NCI-H2081 treated with DMSO at 0.1 percent for 48 hours (cell line): ENCODE measurements at places on chromosomes 2 and 18.

DNA sequence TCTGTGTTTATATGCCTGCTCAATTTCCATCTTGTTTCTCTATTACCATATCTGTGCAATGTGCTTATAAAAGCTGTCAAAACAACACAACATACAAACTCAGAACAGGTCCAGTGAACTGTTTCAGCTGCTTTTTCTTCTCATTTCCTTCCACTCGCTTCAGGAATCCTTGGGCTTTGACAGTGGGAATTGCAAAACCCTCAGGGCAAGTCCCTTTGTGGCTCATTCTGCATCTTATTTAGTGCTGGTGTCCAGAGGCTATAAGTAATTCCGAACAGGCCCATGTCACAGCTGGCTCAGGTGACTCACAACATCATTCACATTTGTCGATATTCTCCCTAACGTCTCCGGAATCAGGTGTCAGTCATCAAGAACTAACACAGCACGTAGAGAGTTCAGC lies 309.9 kb upstream of the ZNF521 start:
- no peak for DNase-seq

GRCh38 chr18:5309888-5310470 lies 14.5 kb upstream of the ZBTB14 start:
- no peak for DNase-seq

DNA sequence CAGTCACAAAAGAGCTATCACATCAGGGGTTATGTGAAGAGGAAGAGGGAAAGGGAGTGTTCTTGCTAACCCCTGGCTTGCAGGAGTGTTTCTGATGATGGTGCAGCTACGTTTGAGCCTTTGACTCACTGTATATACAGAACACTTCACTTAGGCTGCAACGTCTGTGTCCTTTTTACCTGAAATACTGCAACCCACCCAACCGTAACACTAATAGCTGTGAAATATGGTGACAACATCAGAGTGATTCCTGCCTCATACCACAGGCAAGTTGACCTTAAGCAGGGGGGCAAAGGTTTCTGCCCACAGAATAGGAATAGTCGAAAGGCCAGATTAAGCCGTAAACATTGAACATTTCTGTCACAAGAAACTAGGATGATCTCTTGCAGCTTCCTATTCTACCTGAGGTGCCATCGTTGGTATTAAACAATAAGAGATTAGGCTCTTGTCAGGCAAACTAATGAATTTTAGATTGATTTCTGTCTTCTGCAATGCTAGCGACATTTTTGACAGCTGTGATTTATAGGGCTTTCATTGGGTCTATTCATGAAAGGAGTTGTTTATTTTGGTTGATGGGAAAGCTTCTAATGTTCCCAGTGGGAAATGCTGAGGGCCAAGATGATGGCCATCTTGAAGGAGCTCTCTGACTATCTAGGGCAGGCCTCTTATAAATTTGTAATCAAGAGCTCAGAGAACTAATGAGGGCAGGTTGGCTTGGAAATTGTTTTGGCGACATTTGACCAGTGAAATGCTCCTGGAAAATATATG lies 316.8 kb downstream of the PIK3C3 start:
- no peak for DNase-seq

- DNase-seq = no peak
Measured at GRCh38 chr2:15729709-15730544, 138.3 kb downstream of the DDX1 start.

DNA sequence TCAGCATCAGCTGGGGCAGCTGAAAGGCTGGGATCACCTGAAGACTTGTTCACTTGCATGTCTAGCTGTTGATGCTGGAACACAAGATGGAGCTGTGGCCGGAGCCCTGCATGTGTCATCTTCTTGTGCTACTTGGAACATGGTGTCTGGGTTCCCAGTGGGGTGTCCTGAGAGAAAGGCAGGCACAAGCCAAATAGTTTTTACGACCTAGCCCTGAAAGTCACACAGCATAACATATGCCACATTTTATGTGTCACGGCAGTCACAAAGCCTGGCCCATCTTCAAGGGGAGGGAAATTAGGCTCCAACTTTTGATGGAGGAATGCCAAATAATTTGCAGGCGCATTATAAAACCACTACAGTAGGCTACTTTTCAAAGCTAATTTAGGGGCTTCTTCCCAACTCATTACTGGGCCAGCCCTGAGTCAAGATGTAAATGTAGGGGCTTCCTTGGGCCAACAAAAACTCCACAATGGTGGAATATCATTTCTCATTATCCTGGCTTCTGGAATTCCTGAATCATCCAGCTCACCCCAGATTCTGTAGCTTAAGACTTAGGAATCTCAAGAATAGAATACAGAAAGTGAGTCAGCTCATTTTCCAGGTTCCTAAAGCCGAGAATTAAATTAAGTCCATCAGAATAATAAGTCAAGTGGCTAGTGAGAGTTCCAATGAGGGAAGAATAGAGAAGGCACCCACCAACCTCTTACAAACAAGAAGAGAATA lies 543.0 kb downstream of the TNS1 start:
- DNase-seq = no peak

DNA sequence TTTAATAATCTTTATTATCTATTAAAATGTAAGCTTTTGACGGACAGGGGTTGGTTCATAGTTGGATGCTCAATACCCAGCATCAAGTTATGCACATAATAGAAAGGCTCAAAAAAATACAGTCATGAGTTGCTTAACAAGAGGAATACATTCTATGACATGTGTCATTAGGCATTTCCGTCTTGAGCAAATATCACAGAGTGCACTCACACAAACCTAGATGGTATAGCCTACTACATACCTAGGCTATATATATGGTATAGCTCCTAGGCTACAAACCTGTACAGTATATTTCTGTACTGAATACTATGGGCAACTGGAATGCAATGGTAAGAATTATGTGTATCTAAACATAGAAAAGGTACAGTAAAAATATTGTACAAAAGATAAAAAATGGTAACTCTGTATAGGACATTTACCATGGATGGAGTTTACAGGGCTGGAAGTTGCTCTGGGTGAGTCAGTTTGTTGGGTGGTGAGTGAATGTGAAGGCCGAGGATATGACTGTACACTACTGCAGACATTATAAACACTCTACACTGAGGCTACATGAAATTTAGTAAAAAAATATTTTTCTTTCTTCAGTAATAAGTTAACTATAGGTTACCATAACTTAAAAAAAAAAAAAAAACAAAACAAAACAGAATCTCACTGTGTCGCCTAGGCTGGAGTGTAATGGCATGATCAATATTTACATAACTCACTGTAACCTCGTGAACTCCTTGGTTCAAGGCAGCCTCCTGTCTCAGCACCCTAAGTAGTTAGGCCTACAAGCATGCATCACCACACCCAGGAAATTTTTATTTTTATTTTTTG lies 201.2 kb downstream of the NBAS start:
- no peak for DNase-seq

- DNase-seq = no peak
Measured at GRCh38 chr2:95323347-95324155, 26.4 kb downstream of the KCNIP3 start.

- no peak for DNase-seq
Measured at GRCh38 chr2:41954304-41955291, 93.2 kb upstream of the PKDCC start.

DNA sequence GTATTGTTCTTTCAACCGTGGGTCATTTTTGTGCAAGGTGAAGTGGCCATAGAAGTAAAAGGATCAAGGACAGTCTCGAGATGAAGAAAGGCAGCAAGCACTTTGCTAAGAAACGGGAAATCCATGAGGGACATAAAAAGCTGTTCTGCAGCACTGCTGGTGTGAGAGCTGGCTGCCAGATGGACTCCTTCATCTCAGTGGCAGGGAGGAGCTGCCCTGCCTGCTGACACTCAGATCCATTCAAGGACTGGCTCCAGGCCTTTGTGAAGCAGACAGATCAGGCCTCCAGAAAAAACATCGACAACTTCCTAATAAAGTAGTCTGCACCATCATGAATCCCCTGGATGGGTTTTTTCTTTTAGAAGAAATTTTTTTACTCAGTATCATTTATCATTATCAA lies 29.5 kb downstream of the RMC1 start:
- no peak for DNase-seq

GRCh38 chr2:168449419-168449818 lies 6.7 kb upstream of the CERS6 start:
- no peak for DNase-seq

DNA sequence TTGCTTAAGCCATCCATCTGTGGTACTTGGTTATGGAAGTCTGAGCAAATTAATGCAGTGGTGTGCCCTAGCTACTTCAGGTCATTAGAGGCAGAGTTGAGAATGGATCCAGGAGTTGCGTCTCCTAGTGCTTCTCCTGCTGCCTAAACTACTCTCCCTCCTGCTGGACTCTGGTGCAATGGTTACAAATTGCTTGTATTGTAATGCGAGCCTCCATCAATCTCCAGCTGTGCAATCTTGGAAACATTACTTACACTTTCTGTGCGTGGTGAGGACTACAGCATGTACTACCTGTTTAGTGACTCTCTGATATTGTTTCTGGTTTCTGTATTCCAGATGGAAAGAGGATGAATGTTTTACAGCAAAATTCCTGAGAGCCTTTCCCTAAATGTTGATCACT lies 119.0 kb upstream of the CYRIA start:
- no peak for DNase-seq

GRCh38 chr2:231810905-231811304 lies 24.7 kb downstream of the COPS7B start:
- DNase-seq = no peak

DNA sequence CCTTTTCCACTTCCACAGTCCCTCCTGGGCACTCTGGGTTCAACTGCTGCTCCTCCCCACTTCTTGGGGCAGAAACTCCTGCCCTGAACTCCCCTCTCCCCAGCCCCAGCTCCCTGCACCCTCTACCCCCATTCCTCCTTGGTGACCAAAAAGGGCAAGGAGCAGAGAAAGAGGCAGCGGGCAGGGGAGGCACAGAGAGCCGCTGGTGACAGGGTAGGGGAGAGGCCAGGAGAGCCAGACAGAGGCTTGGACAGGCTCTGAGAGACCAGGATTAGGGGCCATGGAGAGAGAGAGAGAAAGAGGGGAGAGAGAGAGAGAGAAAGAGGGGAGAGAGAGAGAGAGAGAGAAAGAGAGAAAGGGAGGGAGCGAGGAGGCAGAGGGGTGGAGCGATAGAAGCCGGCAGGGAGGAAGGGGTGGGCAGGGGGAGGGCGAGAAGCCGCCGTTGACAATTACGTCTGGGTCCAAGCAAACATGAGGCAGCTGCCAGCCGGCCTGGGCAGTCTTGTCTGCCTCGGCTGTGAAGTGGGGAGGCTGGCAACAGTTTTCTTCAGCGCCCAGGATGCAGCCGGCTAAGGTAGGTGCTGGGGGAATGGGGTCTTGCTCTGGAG lies at the start of gene KCNIP3:
KCNIP3 (plus strand) TSS at position 468 of the 608 bp plus-strand sequence; CDS start at position 560, 92 bp downstream.
- peak; percentile 66 for DNase-seq
